ENCODE measurements at places on chromosomes 1 and 21.

DNA sequence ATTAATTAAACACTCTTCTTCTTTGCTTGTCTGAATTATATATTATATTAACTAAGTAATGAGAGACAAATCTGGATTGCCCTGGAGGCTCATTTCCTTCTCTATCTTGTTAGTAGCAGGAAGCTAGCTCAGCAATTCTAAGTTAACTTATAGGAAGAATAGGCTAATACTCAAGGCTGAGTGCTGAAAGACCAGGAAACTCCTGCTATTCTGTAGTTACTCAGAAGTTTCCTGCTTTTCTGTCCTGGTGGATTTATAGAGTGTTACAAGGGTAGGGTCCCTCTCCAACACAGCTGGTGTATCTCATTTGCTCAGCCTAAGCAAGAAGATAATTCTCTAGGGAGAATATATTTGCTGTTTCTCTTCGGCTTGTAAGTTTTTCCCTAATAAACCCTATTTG is 29.2 kb downstream of the HSPA13 start:
- DNase-seq = no peak

GRCh38 chr1:169184812-169185211 is 78.3 kb downstream of the ATP1B1 start:
- DNase-seq = no peak

- DNase-seq = no peak
These were observed 67.9 kb upstream of the ADAMTS5 start for GRCh38 chr21:27034796-27035195.

DNA sequence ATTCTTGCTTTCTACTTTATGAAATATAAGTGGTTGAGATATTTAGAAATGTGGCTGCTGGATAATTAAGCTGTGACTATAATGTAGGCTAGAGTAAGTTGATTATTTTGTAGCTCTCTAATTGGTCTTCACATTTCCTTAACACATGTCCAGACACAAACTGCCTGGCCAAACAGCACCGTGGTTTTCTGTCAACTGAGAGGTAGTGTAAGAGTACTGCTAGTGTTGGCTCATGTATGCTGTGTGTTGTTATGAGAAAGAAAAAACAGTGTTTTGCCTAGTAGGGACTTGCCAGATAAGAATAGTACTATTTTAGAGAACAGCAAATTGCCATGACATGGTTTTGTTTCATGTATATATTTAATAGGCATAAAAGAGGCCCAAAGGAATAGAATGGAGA is 37.1 kb downstream of the TMED5 start:
- no peak for DNase-seq

DNA sequence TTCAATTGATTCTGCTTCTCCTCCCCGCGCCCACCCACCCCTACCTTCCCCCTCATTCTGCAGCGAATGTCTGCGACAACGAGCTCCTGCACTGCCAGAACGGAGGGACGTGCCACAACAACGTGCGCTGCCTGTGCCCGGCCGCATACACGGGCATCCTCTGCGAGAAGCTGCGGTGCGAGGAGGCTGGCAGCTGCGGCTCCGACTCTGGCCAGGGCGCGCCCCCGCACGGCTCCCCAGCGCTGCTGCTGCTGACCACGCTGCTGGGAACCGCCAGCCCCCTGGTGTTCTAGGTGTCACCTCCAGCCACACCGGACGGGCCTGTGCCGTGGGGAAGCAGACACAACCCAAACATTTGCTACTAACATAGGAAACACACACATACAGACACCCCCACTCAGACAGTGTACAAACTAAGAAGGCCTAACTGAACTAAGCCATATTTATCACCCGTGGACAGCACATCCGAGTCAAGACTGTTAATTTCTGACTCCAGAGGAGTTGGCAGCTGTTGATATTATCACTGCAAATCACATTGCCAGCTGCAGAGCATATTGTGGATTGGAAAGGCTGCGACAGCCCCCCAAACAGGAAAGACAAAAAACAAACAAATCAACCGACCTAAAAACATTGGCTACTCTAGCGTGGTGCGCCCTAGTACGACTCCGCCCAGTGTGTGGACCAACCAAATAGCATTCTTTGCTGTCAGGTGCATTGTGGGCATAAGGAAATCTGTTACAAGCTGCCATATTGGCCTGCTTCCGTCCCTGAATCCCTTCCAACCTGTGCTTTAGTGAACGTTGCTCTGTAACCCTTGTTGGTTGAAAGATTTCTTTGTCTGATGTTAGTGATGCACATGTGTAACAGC is 339.9 kb downstream of the NTNG1 start:
- peak; percentile 55 for DNase-seq
